LHCN-M2 (cell line): ENCODE measurements at places on chromosomes 4 and X.

- DNase-seq, result no peak
Observed at GRCh38 chr4:1755297-1755696, 34.0 kb downstream of the TACC3 start.

DNA sequence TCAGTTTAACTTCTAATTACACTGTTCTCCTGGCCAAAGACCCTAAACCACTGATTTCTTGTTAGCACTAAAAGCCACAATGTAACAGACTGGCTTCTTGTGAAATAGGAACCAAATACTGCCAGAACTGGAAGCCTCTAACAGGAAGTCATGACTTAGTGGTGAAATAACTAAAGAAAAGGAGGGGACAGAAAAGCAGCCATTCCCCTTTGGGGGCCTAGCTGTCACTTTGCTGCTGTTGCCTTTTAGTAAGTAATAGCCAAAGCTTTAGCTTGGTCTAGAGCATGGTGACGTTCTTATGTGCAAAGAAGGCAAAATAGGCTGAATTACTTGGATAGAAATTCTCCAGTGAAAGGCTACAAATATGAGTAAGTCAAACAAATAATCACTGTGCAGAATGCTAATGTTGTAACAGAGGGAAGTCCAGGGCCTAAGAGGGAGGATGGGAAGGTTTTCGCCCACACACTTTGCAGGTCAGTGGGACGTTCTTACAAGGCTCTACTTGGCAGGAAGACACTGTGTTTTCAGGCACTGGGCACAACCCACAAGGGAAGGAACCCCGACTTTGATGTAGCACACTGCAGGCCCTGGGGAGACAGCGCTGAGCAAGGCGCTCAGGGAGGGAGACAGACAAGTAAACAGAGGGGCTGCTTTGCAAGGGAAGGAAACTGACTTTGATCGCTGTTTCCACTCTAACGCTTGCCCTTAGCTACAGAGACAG, 16.7 kb downstream of the GAB3 start:
- DNase-seq, result peak; percentile 52

GRCh38 chr4:140884431-140885058, 128.4 kb upstream of the TBC1D9 start:
- peak; percentile 55 for DNase-seq

DNA sequence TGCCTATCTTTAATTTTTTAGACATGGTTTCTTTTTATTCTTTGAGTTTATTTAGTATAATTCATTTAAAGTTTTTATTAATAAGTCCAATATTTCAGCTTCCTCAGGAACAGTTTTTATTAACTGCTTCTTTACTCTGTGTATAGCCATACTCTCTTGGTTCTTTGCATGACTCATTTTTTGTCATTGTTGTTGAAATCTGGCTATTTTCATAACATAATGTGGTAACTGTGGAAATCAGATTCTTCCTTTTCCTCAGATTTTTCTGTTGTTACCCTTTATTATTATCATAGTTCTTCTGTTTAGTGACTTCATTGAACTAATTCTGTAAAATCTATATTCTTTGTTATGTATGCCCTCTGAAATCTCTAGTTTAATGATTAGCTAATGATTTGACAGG, 124.9 kb upstream of the CYSLTR1 start:
- peak; percentile 48 for DNase-seq

- DNase-seq, result no peak
Observed at GRCh38 chr4:132827522-132827921, 321.6 kb upstream of the PCDH10 start.

DNA sequence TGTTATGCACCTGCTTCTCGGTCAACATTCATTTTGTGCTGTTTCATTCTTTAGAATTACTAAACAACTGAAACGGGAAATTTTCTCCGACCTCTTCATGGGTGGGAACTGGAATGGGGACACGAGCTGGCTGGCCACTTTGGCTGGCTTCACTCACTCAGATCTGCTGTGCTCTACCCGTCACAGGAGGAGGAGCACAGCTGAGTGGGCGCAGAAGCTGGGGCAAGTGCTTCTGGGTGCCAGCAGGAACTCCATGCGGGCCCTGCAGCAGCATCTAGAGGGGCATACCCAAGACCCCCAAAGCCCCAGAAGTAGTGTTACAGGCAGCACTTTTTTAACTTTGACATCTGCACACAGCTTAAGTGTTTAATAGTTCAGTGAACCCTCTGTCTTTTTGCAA, 109.6 kb downstream of the TMEM144 start:
- DNase-seq, result no peak

- DNase-seq, result no peak
Observed at GRCh38 chrX:137916090-137916746, 350.3 kb downstream of the ZIC3 start.

DNA sequence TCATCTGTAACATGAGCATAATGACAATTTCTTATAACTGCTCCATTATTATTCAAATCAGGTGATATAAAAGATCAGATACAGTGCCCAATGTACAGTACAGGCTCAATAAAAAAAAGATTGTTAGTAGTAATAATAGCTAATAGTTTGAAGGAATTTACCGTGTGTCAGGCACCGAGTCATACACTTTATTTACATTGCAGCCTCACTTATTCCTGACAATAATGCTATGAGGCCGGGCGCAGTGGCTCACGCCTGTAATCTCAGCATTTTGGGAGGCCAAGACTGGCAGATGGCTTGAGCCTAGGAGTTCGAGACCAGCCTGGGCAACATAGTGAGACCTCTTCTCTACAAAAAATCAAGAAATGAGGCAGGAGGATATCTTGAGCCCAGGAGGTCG, 10.1 kb upstream of the MAP7D3 start:
- no peak for DNase-seq

- no peak for DNase-seq
Observed at GRCh38 chr4:156969101-156969500, 2.5 kb downstream of the PDGFC start.

DNA sequence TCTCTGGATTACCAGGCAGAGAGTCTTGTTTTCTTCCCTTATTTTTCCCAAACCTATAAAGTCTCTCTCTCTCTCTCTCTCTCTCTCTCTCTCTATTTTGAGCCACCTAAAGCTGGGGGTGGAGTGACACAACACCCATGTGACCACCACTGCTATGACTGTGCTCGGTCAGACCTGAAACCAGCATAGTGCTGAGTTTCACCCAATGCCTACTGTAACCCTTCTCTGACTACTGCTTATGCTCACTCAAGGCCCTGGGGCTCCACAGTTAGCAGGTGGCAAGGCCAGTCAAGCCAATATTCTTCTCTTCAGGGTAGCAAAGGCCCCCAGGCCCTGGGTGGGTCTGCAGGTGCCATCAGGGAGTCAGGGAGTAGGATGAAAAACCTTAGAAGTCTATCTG, 114.7 kb upstream of the ARMCX2 start:
- DNase-seq, result no peak

- no peak for DNase-seq
Observed at GRCh38 chrX:65194547-65194946, 218.3 kb upstream of the ZC4H2 start.

GRCh38 chr4:140297221-140297570, 76.2 kb upstream of the SCOC start:
- no peak for DNase-seq

DNA sequence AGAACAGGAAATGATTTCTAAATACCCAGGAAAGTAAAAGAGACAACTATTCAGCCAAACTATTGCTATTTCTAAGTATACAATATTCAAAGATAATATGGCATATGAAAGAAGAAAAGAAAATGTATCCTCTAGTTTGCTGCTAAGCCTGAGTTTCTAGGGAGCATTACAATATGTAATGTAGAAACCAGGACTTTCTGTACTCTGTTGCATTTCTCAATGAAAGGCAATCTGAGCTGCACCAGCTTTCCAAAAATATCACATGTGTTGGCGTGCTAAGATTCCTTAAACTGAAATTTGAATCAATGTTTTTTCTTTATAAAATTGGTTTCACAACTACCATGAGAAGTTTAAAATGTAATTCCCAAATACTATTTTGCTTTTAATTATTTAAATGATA, 129.6 kb downstream of the ANK2 start:
- DNase-seq, result peak; percentile 34

DNA sequence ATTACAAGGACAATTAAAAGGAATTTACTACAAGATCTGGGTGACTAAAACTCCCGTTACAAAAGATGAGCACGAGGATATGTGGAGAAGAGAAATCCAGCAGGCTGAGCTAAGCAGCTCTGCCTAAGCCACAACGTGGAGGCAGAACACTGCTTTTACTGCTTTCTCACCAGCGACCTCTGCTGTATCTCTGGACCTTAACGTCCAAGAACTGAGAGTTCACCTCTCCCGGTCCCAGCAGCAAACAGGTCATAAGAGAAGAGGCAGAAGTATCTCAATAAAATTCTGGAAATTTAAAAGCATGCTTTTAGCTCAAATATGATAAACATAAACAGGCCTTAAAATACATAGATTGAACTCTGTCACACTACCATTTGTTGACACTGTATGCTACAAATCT, 81.0 kb downstream of the ADGRA3 start:
- peak; percentile 55 for DNase-seq

- DNase-seq, result peak; percentile 0
Observed at GRCh38 chrX:42524379-42524778, 253.6 kb downstream of the PPP1R2C start.

DNA sequence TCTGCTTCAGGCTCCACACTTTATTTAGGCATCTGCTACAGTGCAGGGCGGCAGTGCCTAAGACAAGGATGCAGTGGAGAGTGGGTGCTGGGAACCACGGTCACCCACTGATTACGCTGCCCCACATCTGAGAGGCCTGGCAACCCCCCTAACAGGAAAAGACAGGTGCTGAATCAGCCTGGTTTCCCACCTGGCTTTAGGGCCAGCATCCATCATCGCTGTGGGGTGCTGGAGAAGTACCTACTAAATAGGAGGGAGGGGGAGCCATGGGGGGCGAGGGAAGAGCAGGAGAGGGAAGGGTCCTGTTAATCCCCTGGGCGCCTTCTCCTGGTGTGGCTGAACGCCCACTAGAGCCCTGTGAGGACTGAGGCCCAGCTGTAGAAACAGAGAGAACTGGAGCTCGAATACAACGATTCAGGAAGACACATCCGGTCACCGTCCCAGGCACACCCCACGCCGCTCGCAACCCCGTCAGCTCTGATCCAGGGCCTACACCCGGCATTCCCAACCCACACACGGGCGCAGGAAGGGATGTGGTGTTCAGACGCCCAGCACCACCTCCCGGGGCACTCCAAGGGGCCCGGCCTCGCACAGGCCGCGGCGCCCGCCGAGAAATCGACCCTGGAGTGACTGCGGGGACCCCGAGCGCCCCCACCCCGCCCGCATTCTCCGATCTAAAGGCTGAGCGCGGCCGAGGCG, 554 bp downstream of the DCTD start:
- DNase-seq, result peak; percentile 65

- DNase-seq, result peak; percentile 14
Observed at GRCh38 chr4:168019019-168019651, 73.2 kb upstream of the ANXA10 start.
